K562 (cell line): ENCODE measurements at places on chromosomes 1 and 21. TPM values are rescaled to one million over a fixed set of nuclear protein-coding genes. Genes with fewer than 3 reads are reported as not detected.

NPHS2 gene
- not detected in 2 replicates for polyA plus RNA-seq

FCRL6 gene
- not detected in 2 replicates for polyA plus RNA-seq

ARHGAP30 gene
- 0.17 and 0.18 TPM in 2 replicates for polyA plus RNA-seq

CDC20 gene
- 141 and 146 TPM in 2 replicates for polyA plus RNA-seq

XKR8 gene
- 1.9 and 2.5 TPM in 2 replicates for polyA plus RNA-seq
